ENCODE measurements at places on chromosomes 3 and 15. TPM values are rescaled to one million over a fixed set of nuclear protein-coding genes. Genes with fewer than 3 reads are reported as not detected.

DNA sequence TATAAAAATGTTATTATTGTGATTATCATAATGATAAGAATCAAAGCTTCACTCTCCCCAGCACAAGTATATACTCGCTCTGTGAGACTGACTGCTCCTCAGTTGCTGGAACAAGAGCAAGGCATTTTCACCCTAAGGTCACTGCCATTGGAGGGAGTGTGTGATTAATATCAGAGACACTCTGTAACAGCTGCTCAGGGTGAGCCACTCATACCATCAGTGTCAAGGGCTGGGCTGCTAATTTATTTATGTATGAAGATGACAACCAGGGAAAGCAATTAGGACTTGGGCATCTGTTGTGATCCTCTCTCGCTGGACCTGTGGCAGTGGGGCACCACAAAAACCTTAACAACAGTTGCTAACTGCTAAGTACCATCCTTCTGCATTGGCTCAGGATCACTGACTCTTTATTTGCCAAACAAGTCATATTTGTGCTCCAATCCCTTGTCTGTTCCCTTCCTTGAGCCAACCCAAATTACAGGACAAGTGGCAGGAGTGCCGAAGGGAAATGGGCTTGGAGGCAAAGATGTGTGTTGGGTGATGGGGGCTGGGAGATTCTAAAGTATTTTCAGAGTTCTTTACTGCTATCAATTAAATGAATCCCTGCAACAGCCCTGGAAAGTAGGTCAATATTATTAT, 297.5 kb upstream of the STT3B start:
- H3K36me3 ChIP-seq: no peaks in the 10 kb centered on the region
- no peaks in the 10 kb centered on the region for H3K27me3 ChIP-seq
- no peak for DNase-seq
- no peak overlapping the region for H3K27ac ChIP-seq
- no peak overlapping the region for H3K4me3 ChIP-seq

GRCh38 chr15:26235864-26236263, 372.7 kb upstream of the ATP10A start:
- no peaks in the 10 kb centered on the region for H3K36me3 ChIP-seq
- no peak overlapping the region for H3K4me3 ChIP-seq
- no peak overlapping the region for H3K27ac ChIP-seq
- no peaks in the 10 kb centered on the region for H3K27me3 ChIP-seq
- no peak for DNase-seq
- no peaks in the 10 kb centered on the region for H3K4me1 ChIP-seq

DNA sequence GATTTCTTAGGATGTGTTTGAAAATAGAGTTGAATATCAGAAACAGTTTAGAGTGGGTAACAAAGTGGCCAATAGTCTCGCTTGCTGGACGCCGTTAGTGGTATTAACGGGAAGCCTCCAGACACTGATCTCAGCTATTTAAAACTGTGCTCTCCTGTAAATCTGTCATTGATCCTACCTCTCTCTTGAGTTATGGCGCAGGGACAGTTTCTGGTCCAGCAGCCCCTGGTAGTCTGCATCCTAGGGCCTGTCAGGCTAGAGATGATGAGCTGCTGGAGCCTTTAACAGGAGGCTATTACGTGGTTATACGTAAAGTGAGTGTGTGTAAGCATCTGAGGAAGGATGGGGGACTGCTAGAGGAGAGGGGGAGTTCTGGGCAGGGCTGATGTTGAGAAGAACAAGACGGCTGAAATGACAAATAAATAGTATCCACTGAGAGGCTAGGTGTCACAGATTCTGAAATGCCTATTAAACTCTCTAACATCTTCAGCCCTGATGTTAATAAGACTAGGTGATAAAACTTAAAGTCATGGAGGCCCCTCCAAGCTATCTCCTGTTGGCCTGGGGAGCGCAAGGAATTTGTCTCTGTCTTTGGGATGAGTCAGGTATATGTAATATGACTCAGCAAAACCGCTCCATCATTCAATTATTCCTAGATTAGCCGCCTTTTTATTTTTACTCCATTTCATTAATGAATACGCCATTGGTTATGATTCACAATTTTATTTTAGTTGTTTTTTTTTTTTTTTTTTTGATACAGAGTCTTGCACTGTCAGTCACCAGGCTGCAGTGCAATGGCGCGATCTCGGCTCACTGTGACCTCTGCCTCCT, 155.7 kb downstream of the GREM1 start:
- no peaks in the 10 kb centered on the region for H3K36me3 ChIP-seq
- H3K27me3 ChIP-seq: no peaks in the 10 kb centered on the region
- no peak for DNase-seq
- no peaks in the 10 kb centered on the region for H3K4me1 ChIP-seq

Gene TMEM108
- total RNA-seq: not detected

- H3K27me3 ChIP-seq: peaks cover 1% of the 10 kb centered on the region
- DNase-seq: no peak
Measured at GRCh38 chr3:23159929-23160328, 43.2 kb upstream of the UBE2E2 start.

Gene SPATA12
- not detected for total RNA-seq

DNA sequence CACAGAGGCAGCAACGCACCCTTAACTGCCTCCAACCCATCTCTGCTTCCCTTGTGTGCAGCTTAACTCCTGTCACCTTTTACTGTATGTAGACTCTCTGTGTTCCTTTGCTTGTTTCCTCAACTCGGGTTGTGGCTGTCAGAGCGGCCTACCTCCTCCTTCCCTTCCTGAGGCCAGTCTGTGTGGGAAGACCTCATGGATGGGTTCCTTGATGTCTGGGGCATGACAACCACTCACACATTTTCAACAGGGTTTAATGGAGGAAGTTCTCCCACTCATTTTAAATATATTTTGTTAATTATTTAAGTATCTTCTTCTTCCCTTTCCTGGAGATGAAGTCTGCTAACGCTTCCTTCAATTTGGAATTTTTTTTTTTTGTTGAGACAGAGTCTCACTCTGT, 1.8 kb upstream of the CSPG5 start:
- no peak overlapping the region for H3K4me3 ChIP-seq
- H3K36me3 ChIP-seq: no peaks in the 10 kb centered on the region
- no peak overlapping the region for H3K27ac ChIP-seq

Gene TIMMDC1
- total RNA-seq: 25.4 TPM

Gene ANKRD34C
- total RNA-seq: not detected

- no peak overlapping the region for H3K4me3 ChIP-seq
- H3K27ac ChIP-seq: no peak overlapping the region
- H3K36me3 ChIP-seq: no peaks in the 10 kb centered on the region
- H3K4me1 ChIP-seq: no peaks in the 10 kb centered on the region
- no peaks in the 10 kb centered on the region for H3K27me3 ChIP-seq
Measured at GRCh38 chr3:195117978-195118581, 152.9 kb downstream of the XXYLT1 start.

DNA sequence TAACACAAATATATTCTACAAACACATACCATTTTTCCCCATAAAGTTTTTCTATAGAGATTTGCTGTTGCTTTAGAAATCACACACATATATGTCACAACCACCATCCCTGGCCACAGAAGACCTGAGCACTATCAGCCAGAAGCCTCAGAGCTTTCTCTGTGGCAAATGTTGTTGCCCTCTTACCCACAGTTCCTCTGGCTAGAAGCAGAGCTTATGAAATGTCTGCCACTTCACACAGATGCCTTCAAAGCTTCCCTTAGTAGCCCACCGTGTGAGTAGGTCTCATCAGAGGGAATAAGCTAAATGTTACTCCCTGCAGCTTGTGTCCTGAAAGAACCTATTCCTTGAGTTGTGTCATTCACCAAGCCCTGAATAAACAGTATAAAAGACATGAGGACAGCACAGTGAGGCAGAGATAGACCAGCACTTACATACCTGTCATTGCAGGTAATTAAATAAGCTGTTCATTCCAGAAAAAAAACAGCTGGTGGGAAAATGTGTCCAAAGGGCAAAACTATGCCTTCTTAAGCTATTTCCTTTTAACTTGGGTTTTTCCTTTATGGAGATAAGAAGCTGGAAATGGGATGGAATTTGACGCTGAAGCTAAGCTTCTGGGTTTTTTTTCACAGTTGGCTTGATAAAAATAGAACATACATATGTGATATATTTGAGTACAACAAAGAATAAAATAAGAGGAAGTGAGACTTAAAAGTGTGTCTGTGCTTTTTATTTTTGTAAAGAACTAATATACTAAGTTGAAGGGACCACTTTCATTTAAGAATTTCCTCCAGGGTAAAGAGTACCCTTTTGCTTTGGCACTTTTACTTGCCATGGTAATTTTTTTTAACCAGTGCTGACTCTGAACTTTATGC, 391.4 kb downstream of the KCNH8 start:
- H3K27ac ChIP-seq: no peak overlapping the region
- H3K4me1 ChIP-seq: no peaks in the 10 kb centered on the region
- no peak overlapping the region for H3K4me3 ChIP-seq
- no peaks in the 10 kb centered on the region for H3K27me3 ChIP-seq
- H3K36me3 ChIP-seq: no peaks in the 10 kb centered on the region

DNA sequence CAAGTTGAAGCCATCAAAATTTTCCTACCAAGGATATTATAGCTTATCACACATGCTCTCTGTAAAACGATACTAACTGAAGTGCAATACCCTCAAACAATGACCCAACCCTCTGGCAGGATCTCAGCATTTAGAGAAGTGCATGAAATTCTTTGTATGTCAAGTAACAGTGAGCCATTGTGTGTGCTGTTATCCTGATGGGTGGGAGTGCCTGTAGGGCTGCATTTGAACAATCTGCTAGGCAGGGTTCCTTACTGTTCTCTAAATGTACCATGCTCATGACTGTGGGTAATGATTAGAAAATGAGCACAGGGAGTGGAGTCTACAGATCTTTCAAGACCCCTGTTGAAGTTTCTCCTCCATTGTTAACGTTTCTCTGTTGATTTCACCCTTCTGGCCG, 398.1 kb downstream of the NSUN3 start:
- H3K36me3 ChIP-seq: no peaks in the 10 kb centered on the region
- no peaks in the 10 kb centered on the region for H3K4me1 ChIP-seq
- no peak for DNase-seq
- no peaks in the 10 kb centered on the region for H3K27me3 ChIP-seq
- H3K27ac ChIP-seq: no peak overlapping the region
- no peak overlapping the region for H3K4me3 ChIP-seq

GRCh38 chr3:113062705-113063104, 71.9 kb downstream of the GTPBP8 start:
- H3K27ac ChIP-seq: no peak overlapping the region
- H3K4me3 ChIP-seq: no peak overlapping the region
- H3K27me3 ChIP-seq: no peaks in the 10 kb centered on the region
- DNase-seq: no peak
- no peaks in the 10 kb centered on the region for H3K36me3 ChIP-seq

DNA sequence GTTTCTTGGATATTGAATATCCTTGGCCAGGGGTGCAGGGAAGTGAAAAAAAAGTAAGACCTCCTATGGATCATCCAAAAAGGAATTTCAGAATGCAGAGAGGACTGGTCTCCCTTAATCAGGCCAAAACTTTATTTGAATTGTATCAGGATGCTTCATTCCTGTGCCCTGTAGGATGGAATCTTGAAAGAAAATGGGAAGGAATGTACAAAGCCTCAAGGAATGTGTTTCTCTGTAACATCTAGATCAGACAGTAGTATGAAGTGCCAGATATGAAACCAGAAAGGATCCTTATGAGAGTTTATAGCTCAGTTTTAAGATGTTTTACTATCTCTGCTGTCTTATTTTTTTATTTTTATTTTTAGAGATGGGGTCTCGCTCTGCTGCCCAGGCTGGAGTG, 6.5 kb upstream of the GSK3B start:
- DNase-seq: no peak
- H3K4me1 ChIP-seq: no peaks in the 10 kb centered on the region
- H3K4me3 ChIP-seq: no peak overlapping the region
- H3K27ac ChIP-seq: no peak overlapping the region

DNA sequence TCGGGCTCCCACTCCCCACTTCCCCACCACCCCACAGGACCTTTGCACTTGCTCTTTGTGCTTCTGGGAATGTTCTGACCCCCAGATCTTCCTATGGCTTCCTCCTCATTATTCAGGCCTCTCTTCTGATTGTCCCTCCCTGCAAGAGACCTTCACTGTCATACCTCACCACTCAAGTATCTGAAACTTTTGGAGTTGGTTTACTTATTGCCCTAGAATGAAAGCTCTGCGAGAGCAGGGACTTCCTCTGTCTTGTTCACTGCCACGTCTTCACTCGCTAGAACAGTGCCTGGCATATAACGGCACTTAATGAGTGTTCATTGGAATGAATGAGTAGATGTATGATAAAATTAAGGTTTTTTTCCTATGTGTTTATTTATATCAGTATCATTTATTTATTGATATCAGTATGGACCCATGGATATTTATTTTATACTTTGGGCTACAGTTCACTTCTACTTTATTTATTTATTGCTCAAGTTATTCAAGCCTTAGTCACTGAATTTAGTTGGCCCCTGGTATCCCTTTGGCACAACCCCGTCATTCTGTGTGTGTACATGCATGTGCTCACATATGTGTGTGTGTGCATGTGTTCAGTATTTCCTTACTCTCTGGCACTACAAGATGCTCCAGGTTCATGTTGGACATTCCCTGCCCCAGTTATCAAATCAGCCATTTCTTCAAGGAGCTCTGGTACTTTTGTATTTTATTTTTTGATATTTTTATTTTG, 197.6 kb downstream of the THSD4 start:
- no peaks in the 10 kb centered on the region for H3K27me3 ChIP-seq
- H3K27ac ChIP-seq: no peak overlapping the region
- peaks cover 1% of the 10 kb centered on the region for H3K4me1 ChIP-seq
- DNase-seq: no peak

GRCh38 chr15:71329041-71329440, 213.8 kb downstream of the THSD4 start:
- DNase-seq: no peak
- H3K27ac ChIP-seq: peak overlapping the region; percentile 88
- no peak overlapping the region for H3K4me3 ChIP-seq
- H3K4me1 ChIP-seq: peaks cover 35% of the 10 kb centered on the region

DNA sequence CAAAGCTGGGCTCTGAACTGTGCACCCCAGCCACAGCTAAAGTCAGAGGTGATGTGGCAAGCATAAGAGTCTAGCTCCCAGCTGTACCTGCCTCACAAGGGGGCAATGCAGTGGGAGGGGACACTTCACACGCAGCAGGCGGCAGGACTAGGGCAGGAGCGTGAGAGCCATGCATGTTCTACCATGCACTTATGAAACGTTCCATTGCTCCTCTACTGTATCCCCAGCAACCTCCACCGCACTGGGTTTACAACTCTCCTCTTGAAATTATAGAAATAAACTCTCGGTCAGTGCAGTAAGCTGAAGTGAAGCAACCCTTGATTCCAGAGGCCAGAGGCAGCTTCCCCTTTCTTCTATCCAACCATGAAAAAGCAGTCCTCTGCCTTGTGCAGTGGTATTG, 298.6 kb upstream of the STT3B start:
- no peak overlapping the region for H3K27ac ChIP-seq
- no peaks in the 10 kb centered on the region for H3K27me3 ChIP-seq
- H3K4me1 ChIP-seq: no peaks in the 10 kb centered on the region
- no peak for DNase-seq
- H3K4me3 ChIP-seq: no peak overlapping the region

GRCh38 chr15:59346951-59347350, 25.7 kb downstream of the MYO1E start:
- H3K27me3 ChIP-seq: no peaks in the 10 kb centered on the region
- H3K36me3 ChIP-seq: no peaks in the 10 kb centered on the region
- no peak for DNase-seq

Gene UBR1
- 25.3 TPM for total RNA-seq

GRCh38 chr15:71244250-71244649, 129.0 kb downstream of the THSD4 start:
- DNase-seq: no peak
- peaks cover 12% of the 10 kb centered on the region for H3K4me1 ChIP-seq
- no peak overlapping the region for H3K27ac ChIP-seq
- no peaks in the 10 kb centered on the region for H3K27me3 ChIP-seq
